ENCODE measurements at places on chromosomes 5 and 9. TPM values are rescaled to one million over a fixed set of nuclear protein-coding genes. Genes with fewer than 3 reads are reported as not detected.

- no peak for DNase-seq
These were observed 370.1 kb upstream of the TLE4 start for GRCh38 chr9:79201636-79202035.

SH2D3C gene
- 0.38 TPM for polyA plus RNA-seq

GRCh38 chr5:10194083-10194482 is 55.6 kb downstream of the ATPSCKMT start:
- DNase-seq = no peak

DNA sequence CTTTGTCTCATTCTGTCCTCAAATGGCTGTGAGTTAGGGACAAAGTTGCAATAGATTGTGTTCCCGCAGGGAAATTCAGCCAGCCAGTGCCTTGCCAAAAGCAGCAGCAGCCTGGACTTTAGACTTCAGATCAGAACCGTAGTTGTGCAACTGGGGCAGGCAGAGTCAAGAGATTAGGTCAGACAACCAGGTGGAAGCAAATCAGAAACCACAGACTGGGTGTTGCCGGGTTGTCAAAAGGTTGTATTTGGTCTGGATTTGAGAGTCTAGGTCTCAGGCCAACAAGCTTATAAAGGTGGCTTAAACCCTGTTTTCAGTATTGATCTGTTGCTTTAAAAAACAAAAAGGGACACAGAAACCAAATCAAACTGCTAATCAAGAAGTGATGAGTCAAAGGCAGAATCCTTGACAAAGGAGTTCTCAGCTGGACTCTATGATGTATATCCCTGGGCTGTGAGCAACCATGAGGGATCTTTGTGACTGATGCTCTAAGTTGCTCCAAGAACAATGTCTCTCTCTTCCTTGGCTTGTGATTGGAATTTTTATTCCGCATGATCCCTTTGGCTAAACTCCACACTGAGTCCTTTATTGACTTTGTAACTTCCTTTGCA is 20.9 kb downstream of the RFK start:
- DNase-seq = no peak

- DNase-seq = no peak
These were observed 334.0 kb upstream of the DMAC1 start for GRCh38 chr9:8133606-8134005.

- no peak for DNase-seq
These were observed 15.9 kb downstream of the SPDL1 start for GRCh38 chr5:169599451-169599850.

DNA sequence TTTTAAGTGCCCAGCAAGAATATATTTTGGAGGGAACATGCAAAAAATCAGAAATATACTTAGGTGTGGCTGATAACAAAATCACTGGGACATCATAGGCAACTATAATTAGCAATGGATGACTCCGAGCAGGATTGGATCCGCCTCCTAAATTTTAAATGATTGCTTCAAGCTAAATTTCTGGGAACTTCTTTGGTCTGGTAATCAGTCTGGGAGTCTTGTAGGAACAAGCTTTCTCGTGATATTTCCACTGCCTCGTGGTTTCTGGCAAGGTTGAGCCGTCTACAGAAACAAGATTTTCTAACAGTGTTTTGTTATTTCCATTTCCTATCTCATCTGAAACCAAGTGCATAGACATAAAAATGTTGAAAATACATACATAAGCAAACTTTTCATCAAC is 232.6 kb downstream of the BNC2 start:
- no peak for DNase-seq

C9orf57 gene
- polyA plus RNA-seq = not detected

All from K562 (cell line).